ENCODE measurements at places on chromosomes 5 and 9.

DNA sequence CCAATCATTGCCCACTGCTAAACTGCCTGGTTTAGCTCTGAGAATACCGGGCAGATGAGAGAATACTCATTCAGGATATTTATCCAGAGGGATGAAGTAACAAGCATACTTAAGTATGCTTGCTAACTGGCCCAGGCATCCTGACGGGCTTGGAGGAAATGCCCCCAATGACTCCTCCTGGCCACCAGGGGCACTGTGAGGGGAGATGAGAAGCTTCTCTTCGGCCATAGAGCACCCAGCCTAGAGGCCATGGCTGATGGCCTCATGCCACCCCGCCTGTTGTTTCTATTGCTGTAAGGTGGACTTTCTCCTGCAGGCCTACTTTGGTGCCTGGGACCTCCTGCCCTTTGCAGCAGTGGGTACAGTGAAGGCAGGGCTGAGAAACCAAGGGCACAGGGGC is 134.5 kb upstream of the FSTL4 start:
- no peak for DNase-seq

DNA sequence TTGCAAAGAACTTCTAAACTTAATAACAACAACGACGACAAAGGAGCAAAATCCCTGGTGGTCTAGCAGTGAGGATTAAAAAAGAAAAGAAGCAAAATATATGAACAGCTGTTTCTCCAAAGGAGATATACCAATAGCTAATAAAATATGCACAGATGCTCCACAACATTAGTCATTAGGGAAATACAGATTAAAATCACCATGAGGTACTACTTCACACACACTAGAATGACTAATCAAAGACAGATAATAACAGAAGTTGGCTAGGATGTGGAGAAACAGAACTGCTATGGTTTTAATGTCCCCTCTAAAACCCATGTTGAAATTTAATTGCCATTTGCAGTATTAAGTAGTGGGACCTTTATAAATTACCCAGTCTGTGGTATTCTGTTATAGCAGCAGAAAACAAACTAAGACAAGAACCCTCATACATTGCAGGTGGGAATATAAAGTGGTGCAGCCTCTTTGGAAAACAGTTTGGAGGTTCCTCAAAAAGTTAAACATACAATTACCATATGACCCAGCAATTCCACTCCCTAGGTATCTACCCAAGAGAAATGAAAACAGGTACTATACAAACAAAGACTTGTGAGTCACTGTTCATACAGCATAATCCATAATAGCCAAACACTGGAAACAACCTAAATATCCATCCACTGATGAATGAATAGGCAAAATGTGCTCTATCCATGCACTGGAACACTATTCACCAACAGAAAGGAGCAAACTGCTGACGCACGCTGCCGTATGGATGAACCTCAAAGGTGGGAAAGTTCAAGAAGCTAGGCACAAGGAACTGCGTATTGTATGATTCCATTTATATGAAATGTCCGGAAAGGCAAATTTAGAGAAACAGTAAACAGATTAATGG is 11.4 kb upstream of the DUSP1 start:
- DNase-seq: no peak

- DNase-seq: no peak
Observed at GRCh38 chr5:68339921-68340321, 124.4 kb downstream of the PIK3R1 start.

GRCh38 chr9:114214181-114214580 is 58.8 kb downstream of the COL27A1 start:
- no peak for DNase-seq

- DNase-seq: no peak
Observed at GRCh38 chr9:112864403-112864802, 26.3 kb downstream of the SLC46A2 start.

DNA sequence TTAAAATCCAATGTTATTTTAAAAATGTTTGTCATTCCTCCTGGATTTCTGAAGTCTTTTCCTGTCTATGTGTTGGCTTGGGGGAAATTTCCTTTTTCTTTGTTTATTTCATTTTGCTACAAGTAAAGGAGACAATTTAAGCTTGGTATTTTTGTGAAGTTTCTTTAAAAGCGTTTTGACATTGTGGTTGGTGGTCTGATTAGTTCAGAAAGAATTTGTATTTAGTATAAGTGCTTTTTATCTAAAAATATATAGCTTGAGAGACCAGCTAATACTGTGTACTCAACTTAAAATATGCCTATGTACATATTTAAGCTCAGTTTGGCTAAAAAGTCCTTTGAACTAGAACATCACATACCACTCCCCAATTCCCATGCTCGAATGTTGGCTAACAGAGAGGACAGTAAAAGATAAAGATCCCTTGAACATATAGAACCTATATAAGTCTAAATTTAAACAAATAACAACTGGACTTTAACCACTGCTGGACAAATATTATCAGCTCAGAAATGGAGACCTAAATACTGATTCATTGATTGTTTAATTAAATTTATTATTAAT is 237.6 kb downstream of the TLE4 start:
- no peak for DNase-seq

Measured in NCI-H345 (cell line).